GM13976 (cell line): ENCODE measurements at places on chromosomes 3 and 15.

GRCh38 chr3:29412110-29412509, 131.2 kb downstream of the RBMS3 start:
- DNase-seq, result no peak

DNA sequence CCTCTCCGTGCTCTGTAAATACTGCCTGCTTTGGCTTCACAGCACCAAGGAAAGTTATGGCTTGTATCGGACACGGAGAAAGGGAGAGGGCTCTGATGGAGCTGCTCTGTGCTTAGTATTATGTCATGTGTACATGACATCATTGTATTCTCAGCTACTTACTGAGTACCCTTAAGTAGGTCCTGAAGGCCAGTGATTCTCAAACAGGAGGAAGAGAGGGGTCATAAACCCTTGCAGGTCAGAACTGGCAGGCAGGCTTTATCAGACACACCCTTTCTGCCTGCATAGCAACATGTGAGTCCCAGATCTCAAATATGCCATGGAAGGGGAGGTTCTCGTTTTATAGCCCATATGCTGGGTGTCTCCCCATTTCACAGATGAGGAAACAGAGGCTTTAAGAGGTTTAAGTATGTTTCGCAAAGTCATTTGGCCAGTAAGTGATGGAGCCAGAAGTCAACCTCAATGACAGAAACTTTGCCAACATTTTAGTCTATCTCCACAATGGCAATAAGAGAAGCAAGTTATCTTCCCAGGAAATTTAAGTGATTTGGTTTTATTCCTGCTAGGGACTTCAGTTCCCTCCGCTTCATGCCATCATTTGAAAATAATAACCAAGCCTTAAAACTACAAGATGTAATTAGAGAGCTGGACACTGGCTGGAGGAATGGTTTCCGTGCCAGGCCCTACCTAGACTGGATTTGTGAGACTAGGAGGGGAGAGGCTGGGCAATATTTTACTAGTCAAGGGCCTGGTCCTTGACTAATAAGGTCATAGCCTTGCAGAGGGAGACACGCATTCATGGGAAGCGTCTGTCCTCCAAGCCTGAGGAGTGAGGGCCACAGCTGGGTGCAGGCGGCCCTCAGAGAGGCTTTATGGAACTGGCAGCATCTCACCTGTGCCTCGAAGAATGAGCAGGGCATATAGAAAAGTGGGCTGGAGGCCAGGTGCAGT, 133.0 kb downstream of the XXYLT1 start:
- no peak for DNase-seq

DNA sequence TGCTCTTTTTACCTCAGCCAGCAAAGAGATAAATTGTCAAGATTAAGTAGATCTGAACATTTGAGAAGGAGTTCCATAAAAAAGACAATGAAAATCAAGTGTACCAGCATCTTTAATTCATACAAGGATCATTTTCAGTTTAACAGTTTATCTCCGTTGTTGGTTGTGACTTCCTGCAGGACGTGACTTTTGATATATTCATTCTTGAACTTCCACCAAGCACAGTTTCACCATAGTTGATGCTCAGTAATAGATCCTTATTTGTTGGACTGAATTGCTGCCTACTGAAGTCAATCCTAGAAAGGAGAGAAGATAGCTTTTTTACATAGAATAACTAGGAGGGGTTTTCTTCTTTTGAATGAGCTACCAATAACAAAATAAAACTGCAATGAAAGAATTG, 408.2 kb downstream of the LPP start:
- no peak for DNase-seq

- DNase-seq, result no peak
Measured at GRCh38 chr15:90394748-90395442, 6.9 kb downstream of the IQGAP1 start.
